A549 treated with Hydrocortisone at 1 μM for 4 hours (cell line): ENCODE measurements at places on chromosomes 5 and 9. TPM values are rescaled to one million over a fixed set of nuclear protein-coding genes. Genes with fewer than 3 reads are reported as not detected.

The LCN9 gene
- 0.13 to 0.16 TPM in 2 of 5 replicates, not detected in the others for total RNA-seq

The LRRC70 gene
- 0.08 to 0.22 TPM (median 0.15 TPM) in 3 of 5 replicates, not detected in the others for total RNA-seq

The ARHGEF37 gene
- 1.9 to 2.8 TPM (median 2.5 TPM) in 5 replicates for total RNA-seq

The OGN gene
- not detected in 5 replicates for total RNA-seq
